ENCODE measurements at places on chromosomes 7 and 10.

- no peak for DNase-seq
Observed at GRCh38 chr10:10462151-10462941, 555.3 kb upstream of the CELF2 start.

GRCh38 chr7:102320601-102321350, 34.1 kb downstream of the SH2B2 start:
- DNase-seq: no peak

DNA sequence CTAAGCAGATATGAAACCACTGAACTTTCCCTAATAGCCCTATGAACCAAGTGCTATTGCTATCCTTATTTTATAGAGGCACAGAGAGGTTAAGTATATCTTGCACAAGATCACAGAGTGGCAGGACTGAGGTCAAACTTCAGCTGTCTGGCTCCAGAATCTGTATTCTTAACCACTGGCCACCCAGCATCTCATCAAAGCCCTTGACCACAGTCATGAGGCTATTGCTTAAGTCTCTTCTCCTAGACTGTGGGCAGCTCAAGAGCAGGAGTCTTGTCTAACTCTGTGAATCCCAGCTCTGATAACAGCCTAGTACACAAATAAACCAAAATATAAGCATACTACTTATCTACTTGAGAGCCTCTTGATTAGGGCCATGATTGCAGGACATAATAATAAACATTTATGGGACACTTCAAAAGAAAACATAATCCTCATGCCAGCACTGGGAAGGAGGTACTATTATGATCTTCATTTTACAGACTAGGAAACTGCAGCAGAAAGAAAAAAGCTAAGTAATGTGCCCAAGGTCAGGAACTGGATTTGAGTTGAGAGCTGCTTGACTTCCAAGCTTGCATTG, 22.4 kb upstream of the SMC3 start:
- DNase-seq: no peak

- no peak for DNase-seq
Observed at GRCh38 chr10:49243139-49243538, 54.9 kb upstream of the TMEM273 start.

DNA sequence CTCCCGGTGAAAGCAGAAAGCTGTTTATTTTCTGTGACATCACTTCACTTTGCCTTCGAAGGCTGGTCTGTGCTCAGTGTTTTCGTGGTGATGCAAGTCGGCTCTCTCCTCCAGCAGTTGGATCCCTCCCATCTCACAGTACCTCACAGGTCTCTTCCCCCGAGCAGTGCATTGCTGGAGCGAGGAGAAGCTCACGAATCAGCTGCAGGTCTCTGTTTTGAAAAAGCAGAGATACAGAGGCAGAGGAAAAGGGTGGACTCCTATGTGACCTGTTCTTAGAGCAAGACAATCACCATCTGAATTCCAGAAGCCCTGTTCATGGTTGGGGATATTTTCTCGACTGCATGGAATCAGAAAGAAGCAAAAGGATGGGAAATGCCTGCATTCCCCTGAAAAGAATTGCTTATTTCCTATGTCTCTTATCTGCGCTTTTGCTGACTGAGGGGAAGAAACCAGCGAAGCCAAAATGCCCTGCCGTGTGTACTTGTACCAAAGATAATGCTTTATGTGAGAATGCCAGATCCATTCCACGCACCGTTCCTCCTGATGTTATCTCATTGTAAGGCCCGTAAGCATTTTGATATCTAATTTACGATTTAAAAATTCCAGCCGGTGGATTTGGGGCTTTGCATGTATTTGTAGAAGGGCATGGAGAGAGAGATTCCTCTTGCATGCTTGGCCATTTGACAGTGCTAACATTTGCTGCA, at the start of gene LGI1:
Gene LGI1, plus strand, starts transcription at position 136 of the 707 bp plus-strand sequence. Its CDS starts 209 bp downstream, at position 345.
- no peak for DNase-seq

DNA sequence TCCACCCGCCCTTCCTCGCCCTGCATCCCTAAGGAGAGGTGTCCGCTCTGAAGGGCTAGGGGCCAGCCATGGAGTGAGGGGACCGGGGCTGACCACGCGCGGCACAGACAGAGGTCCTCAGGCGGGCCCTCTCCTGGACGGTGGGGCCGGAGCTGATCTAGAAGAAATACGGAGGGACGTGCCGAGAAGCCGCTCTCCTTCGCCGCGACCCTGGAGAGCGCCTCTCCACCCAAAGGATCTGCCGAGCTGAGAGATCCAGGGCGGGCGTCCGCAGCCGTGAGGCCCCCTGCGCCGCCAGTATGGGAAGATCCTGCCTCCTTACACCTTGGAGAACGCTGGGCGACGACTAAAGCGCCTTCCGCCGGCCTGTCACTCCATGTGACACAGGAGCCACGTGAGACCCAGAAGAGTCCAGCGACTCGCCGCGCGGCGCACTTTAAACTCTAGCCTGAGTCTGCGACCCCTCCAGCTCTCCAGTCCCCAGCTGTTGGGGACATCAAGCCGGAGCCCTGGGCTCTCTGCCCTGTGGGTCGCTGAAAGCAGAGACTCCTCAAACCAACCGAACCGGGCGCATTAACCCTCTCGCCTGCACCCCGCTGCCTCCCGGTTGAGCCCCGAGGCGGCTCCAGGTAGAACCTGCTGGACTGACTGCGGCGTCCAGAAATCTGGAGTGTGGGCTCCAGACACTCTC, 1.5 kb upstream of the SFMBT2 start:
- DNase-seq: no peak

GRCh38 chr7:106823631-106824030, 41.5 kb upstream of the PIK3CG start:
- no peak for DNase-seq

DNA sequence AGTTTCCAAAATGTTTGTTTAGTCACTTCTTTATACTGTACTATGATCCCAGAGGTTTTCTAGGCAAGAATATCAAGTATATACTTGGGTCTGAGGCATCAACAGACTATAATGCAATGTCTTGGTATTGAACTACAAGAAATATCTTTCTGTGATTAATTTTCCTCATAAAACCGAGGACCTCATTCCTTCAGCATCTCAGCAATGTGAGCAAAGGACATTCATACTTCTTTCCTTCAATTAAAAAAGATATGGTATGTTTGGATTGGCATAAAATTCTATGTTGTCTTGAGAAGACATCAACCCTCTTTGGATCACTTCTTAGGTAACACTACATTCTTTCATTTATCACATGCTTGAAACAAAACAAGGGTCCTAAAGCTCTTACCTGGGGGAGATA, 524.5 kb downstream of the PHTF2 start:
- DNase-seq: no peak

- no peak for DNase-seq
Observed at GRCh38 chr7:138785587-138786437, 12.0 kb upstream of the TMEM213 start.

GRCh38 chr10:88117869-88118632, 254.6 kb downstream of the PTEN start:
- DNase-seq: no peak

- no peak for DNase-seq
Observed at GRCh38 chr7:42093349-42093905, 143.6 kb downstream of the GLI3 start.

GRCh38 chr7:39631736-39632308, 8.4 kb downstream of the RALA start:
- DNase-seq: no peak

DNA sequence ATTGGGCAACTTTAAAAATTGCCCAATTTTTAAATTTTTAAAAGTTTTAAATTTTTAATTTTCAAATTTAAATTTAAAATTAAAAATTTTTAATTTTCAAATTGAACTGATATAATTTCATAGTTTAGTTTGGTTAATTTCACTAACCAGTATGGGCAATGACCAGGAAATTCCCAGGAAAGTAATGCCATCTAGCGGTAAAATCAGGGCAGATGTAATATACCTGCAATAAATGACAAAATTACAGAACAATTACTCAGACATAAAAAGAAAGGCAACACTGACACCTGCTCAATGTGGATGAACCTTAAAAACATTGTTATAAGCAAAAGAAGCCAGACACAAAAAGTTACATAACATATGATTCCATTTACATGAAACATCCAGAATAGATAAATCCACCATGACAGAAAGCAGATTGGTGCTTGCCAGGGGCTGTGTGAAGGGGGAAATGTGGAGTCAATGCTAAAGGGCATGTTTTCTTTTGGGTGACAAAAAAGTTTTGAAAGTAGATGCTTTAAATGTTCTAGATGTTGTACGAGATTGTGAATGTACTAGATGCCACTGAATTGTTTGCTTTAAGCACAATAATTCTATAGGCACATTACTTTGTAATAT, 28.6 kb upstream of the SLC16A12 start:
- DNase-seq: peak; percentile 14

Measured in NCI-H1694 (cell line).